ENCODE measurements at places on chromosomes 1 and 21.

DNA sequence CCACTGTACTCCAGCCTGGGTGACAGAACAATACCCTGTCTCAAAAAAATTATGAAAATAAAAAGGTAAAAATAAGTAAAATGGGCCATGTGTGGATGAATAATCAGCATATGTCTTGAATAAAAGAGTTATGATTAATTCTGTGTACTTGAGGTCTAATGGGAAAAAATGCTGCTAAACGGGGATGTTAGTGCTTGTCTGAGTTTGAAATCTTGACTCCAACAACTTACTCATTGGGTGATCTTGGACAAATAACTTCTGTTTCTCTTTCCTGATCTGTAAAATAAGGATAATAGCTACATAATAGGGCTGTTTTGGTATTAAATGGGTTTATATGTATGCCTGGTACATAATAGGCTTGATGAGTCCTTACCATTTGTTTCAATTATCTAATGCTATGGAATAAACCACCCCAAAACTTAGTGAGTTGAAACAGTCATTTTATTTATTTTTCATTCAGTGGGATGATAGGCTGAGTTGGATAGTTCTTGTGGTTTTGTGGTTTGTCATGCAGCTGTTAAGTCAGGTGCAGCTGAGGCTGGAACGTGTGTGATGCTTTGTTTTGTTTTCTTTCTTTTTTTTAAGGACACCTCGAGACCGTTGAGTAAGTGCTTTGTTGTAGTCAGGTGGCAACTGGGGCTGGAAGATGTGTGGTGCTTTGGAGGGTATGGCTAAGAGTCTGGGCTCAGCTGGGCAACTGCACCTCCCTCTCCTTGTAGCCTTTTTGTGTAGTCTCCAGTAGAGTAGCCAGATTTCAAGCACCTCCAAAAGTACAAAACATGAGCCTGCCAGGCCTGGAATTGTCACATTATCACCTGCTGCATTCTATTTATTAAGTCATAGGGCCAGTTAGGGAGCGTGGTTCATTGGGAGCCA lies 4.9 kb downstream of the MDM4 start:
- no peak for DNase-seq

GRCh38 chr1:67700692-67701410 lies 15.8 kb downstream of the GADD45A start:
- DNase-seq, result no peak

DNA sequence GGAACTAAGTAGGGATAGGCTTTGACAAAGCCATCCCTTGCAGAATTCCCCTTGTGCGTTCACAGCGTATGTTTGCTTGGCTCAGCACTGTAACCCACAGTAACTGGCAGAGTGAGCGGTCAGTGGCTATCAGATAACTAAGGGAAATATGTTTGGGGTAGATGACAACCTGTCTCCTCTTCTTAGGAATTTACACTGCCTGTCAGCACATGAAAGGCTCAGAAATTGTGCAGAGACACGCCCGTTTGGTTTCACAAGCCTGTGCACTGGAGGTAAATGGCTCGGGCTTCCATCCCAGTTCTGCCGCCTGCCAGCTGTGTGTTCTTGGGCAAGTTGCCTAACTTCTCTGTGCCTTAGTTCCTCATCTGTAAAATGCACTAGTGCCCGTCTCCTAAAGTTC lies 101.2 kb downstream of the PRDM2 start:
- DNase-seq, result no peak

DNA sequence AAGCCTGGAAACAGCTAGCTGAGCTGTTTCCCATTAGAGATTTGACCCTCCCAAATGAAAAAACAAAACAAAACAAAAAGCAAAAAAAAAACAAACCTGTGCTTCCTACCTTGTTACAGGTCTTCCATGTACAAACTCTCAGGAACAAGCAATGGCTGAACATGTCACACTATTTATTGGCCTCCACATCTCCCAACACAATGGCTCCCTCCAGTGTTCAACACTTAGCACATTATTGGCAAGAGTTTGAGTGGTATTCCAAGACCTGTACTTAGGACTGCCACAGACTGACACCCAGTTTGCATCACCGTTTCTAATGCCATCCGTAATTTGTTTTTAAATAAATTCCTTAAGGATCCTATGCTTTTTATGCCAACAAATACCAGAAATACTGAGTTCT lies 195.0 kb upstream of the OLFM3 start:
- no peak for DNase-seq

GRCh38 chr1:47978486-47978885 lies 18.7 kb downstream of the TRABD2B start:
- no peak for DNase-seq

GRCh38 chr21:35861661-35862060 lies 198.7 kb downstream of the SETD4 start:
- no peak for DNase-seq

- no peak for DNase-seq
Observed at GRCh38 chr1:201171063-201172036, 17.1 kb upstream of the TMEM9 start.

GRCh38 chr1:208329300-208329699 lies 85.1 kb upstream of the PLXNA2 start:
- no peak for DNase-seq

GRCh38 chr1:87928623-87929022 lies 599.9 kb downstream of the LMO4 start:
- no peak for DNase-seq

DNA sequence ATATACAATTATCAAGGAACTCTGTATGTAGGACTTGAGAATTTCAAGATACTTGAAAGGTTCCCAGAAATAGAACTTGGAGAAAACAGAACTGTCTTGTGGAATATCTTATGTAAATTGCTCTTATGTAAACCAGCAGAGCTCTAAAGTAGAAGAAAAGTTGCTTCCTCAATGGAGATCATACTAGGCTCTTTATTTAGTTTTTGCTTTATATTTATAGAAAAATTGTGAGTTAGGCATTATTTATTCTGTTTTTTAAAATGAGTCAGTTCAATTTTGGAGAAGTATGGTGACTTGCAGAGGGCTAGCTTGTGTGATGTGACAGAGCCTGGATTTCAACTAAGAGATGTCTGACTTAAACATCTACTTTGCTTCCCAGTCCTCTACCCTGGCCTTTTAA lies 40.4 kb downstream of the ATP6V1G3 start:
- DNase-seq, result no peak

GRCh38 chr1:24018611-24019580 lies 38.8 kb upstream of the SRSF10 start:
- peak; percentile 99 for DNase-seq

DNA sequence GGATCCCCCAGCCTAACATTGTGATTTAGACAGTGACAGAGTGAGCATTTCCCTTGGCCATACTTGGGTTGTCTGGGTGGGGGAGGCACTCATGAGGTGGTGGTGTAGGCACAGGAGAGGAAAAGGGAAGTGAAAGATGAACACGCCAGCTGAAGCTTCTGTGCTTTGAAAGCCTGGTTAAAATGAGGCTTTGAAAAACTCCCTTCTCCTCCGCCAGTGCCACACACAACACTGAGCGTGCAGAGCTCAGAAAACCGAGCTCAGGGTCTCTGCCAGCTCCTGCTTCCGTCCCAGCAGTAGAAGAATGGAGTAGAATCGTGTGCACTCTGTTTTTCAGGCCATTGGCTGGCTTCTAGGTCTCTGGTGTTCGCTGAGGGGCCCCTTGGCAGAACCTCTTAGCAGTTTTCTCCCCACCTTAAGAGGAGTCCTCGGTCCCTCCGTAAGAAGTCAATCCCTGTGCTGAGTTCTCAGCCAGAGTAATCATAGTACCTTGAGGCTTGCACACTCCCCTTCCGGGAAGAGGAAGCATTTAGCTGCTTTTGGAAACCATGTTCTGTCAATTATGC lies 12.9 kb downstream of the PLEKHM2 start:
- DNase-seq, result peak; percentile 48

DNA sequence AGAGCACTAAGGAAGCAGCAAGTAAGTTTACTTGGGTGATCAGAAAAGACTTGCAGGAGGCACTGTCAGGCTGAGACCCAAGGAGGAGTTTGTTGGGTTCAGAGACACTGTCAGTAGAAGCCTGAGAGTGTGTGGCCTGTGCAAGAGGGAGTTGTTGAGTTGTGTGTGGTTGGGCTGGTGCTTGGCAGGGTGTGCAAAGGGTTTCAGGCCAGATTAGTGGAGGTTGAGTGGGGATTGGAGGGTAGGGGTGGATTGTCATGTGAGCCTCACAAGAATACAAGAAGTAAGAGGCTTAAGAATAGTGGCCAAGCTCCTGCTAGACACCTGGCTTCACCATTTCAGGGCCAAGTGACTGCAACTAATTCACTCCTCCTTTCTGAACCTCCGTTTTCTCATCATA lies 8.9 kb upstream of the KIF21B start:
- DNase-seq, result no peak

DNA sequence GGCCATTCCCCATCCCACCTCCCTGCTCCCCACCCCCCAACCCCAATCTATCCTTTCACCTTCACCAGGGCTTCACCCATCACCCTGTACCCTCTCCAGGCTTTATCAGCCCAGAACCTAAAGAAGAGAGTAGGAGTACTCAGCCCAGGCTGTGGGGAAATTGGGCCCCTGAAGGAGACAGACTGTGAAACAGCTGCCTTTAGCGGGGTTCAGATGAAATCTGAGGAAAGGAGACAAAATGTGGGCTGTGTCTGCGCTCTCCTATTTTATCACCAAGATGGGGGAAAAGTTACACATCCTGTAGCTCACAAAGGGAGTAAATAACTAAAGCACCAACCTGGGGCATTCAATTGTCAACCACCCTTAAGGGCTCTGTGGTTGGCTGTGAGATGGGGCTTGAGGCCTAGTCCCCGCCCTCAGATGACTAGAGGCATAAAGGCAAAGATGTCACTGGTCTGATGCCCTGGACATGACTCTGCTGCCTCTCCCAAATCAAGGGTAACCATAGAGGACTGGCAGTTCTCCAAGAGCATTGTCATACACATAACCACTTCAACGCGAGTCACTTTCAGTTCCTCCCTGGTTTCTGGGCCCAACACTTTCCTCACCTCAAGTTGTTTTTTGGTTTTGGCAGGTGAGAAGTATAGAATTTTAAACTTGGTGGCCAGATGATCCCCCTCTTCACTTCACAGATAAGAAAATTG lies 30.0 kb downstream of the SLC27A3 start:
- DNase-seq, result peak; percentile 64
